ENCODE measurements at places on chromosomes 2 and 18. TPM values are rescaled to one million over a fixed set of nuclear protein-coding genes. Genes with fewer than 3 reads are reported as not detected.

DNA sequence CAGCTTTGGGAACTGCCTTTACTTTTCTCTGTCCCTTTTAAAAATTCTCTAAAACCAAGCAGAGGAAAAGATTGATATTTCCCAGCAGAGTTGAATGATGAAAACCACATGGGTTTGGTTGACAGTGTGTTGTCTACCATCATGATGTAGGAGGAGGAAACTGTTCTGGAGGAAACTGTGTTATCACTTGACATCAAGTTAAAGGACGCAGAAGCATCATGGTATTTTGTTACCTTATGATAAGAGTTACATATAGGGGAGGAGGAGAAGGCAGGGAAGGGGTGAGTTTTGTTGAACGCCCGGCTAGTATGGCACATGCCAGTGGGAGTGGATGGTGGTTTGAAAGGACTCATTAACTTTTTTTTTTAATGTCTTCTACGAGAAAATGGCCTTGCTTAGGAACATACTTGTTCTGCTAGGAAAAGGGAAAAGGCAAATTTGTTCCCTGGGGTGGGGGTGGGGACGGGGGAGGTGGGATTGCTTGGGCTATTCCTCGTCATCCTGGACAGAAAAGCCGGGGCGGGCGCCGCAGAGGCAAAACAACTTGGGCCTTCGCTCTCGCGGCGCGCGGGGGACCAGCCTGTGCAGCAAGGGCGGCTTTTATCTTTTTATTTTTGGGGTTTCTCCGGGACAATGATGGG is 766 bp downstream of the TMEM17 start:
- no peak for DNase-seq

GRCh38 chr2:127389778-127390435 is 2.1 kb upstream of the MAP3K2 start:
- peak; percentile 66 for DNase-seq

DNA sequence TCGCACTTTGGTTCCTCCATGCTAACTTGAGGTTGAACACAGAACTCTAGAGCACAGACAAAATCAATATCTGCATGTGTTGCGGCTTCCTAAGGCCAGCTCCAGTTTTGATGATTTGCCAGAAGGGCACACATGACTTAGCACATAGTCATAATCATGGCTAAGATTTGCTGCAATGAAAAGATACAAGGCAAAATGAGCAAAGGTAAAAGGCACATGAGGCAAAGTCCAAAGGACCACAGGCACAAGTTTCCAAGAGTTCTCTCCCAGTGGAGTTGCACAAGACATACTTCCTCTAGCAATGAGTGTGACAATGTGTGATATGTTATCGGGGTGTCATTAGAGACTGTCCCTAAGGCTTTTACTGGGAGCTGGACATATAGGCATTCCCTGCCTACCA is 24.2 kb upstream of the CXXC1 start:
- DNase-seq, result no peak

- DNase-seq, result no peak
Measured at GRCh38 chr2:43067254-43068040, 159.0 kb downstream of the ZFP36L2 start.

- no peak for DNase-seq
Measured at GRCh38 chr2:145058457-145058856, 538.5 kb upstream of the ZEB2 start.

DNA sequence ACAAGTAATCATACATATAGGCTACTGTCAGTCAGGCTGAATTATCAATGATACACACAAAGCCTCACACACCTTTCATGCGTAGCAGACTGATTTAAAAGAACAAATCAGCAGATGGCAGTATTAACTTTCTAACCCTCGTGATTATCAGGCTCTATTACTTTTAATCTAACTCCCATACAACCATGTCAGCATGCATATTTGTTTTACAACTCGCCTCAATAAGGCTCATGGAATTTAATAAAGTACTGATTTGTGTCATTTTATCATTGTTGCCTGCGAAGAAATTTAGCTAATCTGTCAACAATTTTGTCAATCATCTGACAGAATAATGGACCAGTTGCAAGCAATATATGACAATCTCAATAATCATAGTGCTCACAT is 82.8 kb downstream of the SLC25A12 start:
- DNase-seq, result no peak

GRCh38 chr18:76604935-76605240 is 109.8 kb upstream of the ZNF516 start:
- no peak for DNase-seq

DNA sequence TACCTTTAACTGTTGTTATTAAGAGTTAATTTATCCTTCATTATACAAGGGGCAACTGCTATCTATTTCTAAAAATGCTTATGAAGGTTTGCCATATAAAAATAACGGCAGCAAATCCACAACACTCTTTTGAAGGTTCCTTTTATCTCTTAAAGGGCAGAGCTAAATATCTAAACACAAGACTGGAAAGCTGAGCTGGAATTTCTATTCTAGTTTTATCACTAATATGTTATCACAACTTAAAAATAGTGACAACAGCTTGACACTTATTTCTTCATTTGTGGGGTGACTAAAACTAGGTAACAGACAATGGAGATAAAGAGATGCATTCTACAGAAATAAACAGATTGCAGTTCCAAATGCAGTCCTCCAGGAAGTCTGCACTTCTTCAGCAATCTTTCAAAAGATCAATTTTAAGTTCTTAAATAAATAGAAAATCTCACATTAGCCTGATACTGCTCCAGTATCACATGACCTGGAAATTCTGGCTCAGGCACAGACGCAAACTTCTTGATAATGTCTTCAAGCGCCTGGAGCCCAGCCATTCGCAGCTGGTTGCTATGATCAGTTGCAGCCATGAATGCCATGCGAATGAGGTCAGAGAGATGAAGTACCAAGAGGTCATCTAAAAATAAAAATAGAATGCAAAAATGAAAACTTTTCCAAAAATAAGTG is 54.0 kb upstream of the STRN start:
- no peak for DNase-seq

- no peak for DNase-seq
Measured at GRCh38 chr2:7375901-7376300, 458.7 kb downstream of the RNF144A start.

RNF152 gene
- 0.85 TPM for total RNA-seq

GRCh38 chr18:45330170-45330594 is 285.1 kb upstream of the SLC14A2 start:
- no peak for DNase-seq

GRCh38 chr2:101751276-101751815 is 53.8 kb downstream of the MAP4K4 start:
- no peak for DNase-seq

DNA sequence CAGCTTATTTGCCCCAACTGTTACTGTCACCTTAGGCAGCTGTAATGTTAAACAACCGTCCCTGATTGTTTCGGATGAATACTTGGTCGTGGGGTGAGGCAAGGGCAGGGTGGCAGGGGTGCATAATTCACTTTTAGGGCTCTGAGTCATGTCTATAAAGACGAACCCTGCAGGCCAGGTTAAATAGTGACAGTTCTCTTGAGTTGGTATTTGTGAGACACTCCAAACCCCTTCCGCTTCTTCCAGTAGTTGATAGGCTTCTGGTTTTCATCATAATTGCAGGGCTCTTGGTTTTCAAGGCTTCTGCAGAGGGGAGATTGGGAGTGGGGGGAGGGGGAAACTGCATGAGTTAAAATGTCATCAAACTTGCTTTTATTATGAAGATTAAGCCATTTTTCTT is 97.2 kb upstream of the TSPYL6 start:
- DNase-seq, result no peak

GRCh38 chr2:32136097-32136496 is 29.6 kb upstream of the SLC30A6 start:
- no peak for DNase-seq

COLEC12 gene
- 5.6 TPM for total RNA-seq

- no peak for DNase-seq
Measured at GRCh38 chr2:3604207-3604877, 9.4 kb downstream of the COLEC11 start.

MAP3K19 gene
- 0.05 TPM for total RNA-seq
